ENCODE measurements at places on chromosomes 12 and 14. TPM values are rescaled to one million over a fixed set of nuclear protein-coding genes. Genes with fewer than 3 reads are reported as not detected.

DNA sequence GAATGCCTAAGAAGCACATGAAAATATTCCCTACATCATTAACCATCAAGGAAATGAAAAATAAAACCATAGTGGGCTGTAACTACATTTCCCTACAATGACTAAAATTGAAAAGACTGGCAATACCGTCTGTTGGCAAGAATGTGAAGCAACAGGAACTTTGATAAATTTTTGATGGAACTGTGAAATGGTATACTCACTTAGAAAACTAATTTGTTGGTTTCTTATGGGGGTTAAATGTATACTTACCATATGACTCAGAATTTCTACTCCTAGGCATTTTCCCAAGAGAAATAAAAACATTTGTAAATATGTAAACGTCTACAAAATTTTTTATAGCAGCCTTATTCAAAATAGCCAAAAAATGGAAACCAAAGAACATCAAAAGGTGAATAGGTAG is 121.4 kb upstream of the PLEKHA5 start:
- no peak for DNase-seq

DNA sequence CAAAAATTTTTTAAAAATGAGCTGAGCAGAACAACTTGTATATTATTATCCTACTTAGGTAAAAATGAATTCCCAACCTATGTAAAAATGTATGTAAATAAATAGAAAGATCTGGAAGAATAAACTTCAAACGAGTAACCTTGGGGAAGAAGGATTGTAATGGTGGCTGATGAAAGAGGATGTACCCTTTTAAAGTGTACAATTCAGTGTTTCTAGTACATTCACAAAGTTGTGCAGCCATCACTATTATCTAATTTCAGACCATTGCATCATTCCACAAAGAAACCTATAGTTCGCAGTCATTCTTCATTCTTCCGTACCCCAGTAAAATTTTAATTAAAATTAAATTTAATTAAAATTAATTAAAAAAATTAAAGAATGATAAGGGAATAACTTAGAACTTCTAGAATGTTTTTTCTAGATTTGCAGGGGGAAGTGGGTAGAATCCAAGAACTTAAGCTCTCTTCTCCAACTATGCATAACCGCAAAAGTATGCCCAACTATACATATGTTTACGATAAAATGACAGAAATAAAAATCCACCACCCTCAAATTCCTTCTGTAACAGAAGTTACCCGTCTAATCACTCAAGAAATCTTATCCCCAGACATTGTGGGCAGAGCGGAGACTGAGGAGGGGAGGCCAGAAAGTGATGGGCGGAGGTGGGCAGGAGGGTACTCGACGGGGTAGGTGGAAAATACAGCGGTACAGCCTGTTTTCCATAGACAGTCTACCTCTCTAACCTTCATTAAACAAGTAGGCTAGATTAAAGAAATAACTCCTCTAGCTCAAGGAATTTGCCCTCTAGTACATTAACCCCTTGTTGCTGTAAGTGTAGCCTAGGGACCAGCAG is 921 bp downstream of the DEPDC4 start:
- DNase-seq = no peak

GRCh38 chr12:17802657-17803641 is 287.0 kb downstream of the RERGL start:
- no peak for DNase-seq

GRCh38 chr14:88572117-88572516 is 9.3 kb downstream of the ZC3H14 start:
- DNase-seq = no peak

GRCh38 chr14:43525658-43526057 is 981.4 kb downstream of the FSCB start:
- no peak for DNase-seq

GRCh38 chr14:90883782-90884181 is 67.6 kb upstream of the TTC7B start:
- no peak for DNase-seq

DNA sequence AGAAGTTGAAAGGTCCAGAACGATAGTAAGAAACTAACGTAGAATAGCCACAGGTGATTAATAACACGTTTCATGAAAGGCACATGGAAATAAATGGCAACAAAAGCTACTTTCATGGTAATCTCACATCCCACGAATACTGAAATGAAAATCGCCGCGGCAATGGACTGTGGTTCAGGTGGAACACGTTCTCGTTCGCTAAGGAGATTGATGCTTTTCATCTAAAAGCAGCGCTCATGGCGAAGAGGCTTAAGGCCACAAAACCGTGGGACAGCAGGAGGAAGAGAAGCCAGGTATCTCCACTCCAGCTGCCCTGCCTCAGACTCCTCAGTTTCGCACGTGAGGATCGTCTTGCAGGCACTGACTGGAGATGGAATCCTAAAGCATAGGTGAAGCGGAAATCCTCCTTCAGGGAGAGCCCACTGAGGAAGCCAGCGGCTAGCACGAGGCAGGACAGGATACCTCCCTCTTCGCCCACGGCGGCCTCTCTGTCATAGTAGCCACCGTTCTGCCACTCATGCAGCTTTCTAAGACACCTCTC is 696 bp upstream of the GPHN start:
- DNase-seq = no peak

The NFE2 gene
- total RNA-seq = not detected

The CLEC9A gene
- not detected for total RNA-seq

DNA sequence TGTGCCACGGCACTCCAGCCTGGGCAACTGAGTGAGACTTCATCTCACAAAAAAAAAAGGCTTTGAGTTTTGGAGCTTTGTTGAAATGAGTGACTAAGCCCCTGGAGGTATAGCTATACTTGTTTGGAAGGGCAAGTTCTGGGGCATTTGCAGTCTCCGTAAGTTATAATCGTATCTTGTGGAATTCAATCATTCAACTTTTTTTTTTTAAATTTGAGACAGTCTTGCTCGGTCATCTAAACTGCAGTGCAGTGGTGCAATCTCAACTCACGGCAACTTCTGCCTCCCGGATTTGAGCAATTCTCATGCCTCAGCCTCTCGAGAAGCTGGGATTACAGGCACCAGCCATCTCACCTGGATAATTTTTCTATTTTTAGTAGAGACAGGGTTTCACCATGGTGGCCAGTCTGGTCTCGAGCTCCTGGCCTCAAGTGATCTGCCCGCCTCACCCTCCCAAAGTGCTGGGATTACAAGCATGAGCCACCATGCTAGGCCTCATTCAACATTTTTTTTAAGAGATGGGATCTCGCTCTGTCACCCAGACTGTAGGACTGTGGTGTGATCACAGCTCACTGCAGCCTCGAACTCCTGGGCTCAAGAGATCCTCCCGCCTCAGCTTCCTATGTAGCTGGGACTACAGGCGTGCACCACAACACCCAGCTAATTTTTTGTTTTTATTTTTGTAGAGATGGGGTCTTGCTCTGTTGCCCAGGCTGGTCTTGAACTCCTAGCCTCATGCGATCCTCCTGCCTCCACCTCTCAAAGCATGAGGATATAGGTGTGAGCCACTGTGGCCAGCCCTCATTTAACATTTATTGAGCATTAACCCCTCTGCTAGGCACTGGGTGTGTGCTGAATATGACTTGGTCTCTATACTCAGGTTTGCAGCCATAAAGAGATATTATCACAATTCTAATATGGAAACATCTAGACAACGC is 133.7 kb upstream of the MAP1LC3B2 start:
- DNase-seq = no peak

GRCh38 chr12:9404031-9404430 is 195.8 kb upstream of the PZP start:
- DNase-seq = no peak

The TSPAN19 gene
- not detected for total RNA-seq

DNA sequence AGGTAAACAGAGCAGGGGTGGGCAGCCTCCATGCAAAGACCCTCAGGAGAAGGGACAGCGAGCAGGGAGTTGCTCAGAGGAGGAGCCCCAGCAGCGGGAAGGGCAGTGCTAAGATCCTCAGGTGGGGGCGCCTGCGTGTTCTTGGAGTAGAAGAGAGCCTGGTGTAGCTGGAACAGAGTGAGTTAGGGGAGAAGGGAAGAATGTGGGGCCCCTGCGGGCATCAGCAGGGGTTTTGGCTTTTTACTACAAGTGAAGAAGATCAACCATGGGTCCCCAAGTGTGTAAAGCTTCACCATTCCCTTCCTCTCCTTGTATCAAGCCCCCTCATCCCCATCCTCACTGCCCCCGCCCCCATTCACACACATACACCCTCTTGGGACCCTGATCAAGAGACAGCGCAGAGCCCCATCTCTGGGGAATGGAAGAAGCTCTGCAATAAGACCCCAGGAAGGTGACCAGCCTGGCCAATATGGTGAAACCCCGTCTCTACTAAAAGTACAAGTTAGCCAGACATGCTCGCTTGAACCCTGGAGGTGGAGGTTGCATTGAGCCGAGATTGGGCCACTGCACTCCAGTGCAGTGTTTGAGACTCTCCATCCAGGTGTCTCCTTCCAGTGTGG is 10.2 kb upstream of the TMEM119 start:
- DNase-seq = no peak

GRCh38 chr12:51364001-51364400 is 17.5 kb upstream of the CELA1 start:
- DNase-seq = no peak

DNA sequence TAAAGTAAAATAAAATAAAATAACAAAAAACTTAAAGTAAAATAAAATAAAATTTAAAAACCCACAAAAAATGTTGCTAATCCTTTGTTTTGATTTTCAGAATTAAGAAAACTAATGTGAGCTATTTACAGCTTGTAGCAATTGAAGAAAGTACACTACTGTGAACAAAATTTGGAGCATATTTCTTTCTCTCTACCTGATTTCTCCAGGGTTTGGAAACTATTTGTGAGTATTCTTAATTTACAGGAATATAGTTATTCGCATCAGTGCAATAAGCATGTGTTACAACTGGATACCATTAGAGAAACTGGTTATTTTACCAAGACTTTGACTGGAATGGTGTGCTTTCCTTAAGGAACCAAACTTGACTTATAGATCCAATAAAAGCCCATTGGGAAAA is 86.1 kb upstream of the CNOT2 start:
- DNase-seq = no peak

GRCh38 chr12:3453206-3453989 is 37.6 kb upstream of the PRMT8 start:
- DNase-seq = no peak

DNA sequence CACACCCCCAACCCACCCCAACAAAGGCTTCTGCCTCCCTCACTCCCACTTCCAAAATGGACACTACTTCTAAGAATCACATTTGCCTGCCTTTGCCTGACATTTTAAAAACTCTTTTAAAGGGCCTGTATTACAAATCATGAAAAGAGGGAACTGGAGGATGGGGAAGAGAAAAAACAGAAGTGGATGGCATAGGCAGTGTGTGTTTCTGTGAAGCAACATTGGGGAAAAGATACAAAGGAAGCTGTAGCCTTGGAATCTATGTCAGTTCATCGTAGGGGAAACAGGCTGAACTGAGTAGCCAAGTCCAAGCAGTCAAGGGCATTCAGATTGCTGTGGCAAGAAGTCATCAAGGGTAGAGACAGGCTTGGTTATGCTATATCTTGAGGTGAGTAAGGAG is 273.9 kb downstream of the BTG1 start:
- no peak for DNase-seq

GRCh38 chr12:94415066-94415465 is 44.6 kb downstream of the CEP83 start:
- no peak for DNase-seq

DNA sequence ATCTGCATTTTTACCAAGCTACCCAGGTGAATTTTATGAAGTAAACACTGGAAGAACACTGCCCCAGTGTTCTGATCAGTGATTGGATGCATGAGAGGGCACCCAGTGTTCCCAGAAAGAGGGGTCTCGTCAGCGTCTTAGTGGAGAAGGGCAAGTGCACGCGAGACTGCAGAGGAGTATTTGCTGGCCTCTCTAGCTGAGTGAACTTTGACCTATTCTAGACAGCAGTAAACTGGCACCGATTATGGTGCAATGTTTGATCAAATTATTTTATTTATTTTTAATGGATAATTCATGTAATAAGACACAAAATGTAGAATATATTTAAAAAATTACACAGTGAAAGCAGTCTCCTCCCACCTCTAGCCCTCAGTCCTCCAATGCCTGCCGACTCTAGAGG is 5.3 kb upstream of the GALNT8 start:
- DNase-seq = no peak

The PTHLH gene
- total RNA-seq = not detected

GRCh38 chr14:70558356-70558755 is 23.6 kb upstream of the ADAM20 start:
- DNase-seq = no peak

The PIWIL1 gene
- not detected for total RNA-seq

The COL2A1 gene
- total RNA-seq = not detected

The HIP1R gene
- 87.7 TPM for total RNA-seq

The ZNF140 gene
- total RNA-seq = 25.2 TPM

DNA sequence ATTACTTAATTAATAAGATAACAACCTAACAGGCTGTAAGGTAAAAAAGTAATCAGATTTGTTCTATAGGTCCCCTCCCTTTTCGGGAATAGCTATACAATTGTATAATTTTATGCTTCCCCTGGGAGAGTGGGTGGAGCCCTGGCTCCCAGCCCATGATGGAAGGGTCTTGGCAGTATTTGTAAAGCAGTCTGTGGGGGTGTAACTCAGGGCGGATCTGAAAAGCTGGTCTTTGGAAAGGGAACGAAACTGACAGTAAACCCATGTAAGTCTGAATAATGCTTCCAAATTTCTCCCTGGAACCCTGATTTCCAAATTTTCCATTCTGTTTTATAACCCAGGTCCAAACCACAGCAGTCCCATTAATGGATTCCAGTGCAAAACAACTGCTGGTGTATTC is 110.4 kb downstream of the DAD1 start:
- DNase-seq = no peak

All from CD4-positive, alpha-beta memory T cell (primary cell).